ENCODE measurements at places on chromosomes 6 and 20.

DNA sequence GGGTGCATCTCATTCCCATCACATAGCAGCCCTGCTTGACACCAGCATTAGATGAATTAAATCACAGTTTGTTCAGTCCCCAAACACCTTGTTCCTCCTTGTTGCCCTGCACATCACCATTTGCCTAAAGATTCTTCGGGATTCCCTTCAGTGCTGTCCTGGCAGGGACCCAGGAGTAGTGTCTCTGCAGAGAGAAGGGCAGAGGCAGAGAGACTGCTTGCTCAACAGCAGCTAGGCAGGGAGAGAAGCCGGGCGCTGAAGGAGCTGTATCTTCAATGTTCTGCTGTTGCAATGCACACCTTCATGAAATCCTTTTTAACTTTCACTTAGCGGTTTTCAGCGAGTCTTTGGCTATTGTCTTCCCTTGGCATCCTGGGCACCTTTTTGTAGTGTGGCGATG, 362.9 kb downstream of the FARS2 start:
- no peak for DNase-seq

DNA sequence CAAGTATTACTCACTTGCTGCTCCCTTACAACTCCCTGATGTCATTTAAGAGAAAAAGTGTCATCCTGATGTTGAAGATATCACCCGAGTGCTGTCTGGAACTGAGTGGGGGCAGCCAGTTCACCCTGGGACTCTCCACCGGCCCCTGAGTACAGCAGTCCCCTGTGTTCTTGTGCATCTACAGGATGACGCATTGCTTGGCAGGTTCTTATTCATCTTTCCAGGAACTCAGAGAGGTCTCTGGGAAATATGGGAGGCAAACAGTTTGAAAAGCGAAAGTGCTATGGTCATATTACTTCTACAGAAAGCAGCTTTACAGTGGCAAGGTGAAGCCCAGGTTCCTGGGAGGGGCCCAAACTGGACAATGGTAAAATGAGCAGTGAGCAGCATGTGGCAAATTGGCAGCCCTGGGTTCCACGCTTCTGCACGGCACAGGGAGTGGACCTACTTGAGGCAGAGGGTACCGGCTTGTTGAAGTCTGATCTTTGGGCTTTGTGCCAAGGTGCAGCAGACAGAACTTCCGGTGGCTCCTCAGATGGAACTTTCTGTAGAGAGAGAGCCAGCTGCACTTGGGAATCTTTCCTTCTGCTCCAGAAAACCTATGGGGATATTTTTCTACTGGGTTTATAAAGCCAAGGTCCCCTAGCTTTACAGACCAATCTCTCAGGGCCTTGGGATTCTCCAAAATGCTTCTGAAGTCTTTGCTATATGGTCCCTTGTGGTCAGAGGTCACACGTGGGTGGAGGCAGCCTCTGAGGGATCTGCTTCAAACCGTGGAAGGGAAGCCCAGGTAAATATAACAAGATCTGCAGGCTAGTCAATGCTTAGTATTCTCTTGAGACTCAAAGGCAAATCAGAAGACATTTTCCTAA, 128.3 kb downstream of the MAP3K7 start:
- peak; percentile 91 for DNase-seq

- no peak for DNase-seq
These were observed 4.3 kb upstream of the COL20A1 start for GRCh38 chr20:63288581-63289251.

DNA sequence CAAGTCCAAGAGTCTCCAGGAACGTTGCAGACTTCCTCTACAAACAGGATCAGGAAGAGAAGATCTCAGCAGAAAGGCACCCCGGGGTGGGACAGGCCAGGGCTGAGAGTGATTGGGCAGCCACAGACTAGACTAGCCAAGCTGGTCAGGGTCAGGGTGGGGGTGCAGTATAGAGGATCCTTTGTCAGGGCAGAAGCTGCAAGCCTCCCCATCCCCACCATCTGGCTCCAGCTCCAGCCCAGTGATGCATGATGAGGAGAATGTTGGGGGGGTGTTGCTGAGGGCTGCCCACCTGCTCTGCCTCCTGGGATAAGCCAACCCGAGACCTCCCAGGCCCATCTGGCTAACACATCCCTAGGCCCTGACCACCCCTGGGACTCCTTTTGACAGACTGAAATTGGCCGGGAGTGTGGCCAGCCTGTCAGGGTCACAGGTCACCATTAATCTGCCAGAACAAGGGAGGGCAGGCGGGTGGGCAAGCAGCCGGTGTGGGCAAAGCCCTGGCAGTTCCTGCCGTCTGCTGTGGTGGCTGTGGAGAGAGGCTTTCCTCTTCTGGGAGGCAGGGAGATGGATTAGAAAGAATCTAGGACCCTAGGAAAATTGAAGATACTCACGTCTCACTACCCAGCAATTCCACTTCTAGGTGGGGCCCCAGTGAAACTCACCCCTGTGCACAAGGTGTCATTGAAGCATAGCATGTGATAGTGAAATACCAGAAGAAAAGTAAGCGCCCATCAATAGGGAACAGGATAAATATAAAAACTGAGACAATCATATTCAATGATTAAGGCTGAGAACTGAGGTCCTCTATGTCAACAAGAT, 22.1 kb upstream of the SNTA1 start:
- no peak for DNase-seq

- no peak for DNase-seq
These were observed 8.6 kb upstream of the SLC32A1 start for GRCh38 chr20:38715646-38716045.

DNA sequence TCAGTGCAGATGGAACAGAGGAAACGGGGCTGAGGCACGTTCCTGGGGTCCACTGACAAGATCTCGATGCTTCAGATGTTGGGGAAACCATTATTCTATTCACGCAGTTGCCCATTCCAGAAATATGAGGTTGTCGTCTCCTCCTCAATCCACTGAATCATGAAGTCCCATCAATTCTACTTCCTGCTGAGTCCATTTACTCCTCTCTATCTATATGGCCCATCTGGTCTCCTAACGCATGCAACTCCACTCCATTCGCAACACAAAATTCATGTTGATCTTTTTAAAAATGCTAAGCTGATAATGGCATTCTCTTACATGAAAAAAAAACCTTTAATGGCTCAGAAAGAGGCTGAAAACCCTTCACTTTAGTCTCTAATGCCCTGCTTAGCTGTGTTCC, 37.5 kb downstream of the MAP3K5 start:
- no peak for DNase-seq

DNA sequence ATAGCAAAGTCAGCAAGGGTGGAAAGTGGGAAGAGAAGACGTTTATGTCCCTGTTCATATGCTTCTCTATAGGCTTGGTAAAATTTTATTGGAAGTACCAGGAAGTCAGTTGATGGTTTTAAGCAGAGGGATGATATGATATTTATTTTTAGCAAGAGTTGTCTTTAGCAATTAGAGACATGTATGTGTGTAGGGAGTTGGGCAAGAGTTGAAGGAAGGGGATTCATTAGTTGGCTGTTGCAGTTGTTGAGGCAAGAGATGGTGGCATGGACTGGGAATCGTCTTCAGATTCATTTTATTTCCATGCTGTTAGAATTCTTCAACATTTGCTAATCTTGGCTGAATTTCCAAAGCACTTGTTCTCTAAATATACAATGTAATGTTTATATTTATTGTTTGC, 85.6 kb downstream of the QKI start:
- DNase-seq, result no peak
